ENCODE measurements at places on chromosomes 1 and 21.

DNA sequence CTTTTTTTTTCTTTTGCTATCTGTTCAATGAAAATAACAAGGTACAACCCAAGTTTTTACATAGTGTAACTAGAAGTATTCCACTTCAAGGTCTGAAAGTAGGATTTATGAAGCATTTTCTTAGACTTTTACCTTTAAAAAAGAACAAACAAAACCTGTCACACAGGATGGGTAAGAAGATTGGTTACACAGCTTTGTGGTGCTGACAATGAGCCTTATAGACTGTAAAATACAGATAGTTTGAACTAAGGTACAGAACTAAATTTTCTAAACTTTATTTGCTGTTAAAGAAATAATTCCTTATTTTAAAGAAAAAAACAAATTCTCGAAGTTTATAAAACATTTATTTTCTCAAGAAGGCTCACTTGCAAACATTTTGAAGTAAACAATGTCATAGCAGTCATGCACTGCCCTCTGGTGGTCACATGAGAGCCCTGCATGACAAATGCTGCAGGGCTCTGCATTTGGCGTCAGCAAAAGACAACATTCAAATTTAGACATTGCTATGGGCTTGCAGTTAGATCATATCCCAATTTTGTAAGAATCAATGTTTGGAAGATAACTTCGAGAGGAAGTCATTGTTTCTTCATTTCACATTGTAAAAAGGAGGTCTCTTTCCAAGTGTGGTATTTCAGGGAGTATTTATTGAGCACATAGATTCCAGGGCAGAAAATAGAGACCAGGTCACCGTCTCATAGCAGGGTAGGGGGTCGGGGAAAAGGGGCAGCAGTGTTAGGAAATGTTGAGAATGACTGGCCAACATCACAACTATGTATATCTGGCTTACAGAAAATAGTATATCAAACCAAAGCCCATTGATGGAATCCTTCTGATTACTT lies 115.3 kb upstream of the FMN2 start:
- peak; percentile 32 for DNase-seq

GRCh38 chr1:101003012-101003650 lies 22.5 kb downstream of the DPH5 start:
- no peak for DNase-seq

DNA sequence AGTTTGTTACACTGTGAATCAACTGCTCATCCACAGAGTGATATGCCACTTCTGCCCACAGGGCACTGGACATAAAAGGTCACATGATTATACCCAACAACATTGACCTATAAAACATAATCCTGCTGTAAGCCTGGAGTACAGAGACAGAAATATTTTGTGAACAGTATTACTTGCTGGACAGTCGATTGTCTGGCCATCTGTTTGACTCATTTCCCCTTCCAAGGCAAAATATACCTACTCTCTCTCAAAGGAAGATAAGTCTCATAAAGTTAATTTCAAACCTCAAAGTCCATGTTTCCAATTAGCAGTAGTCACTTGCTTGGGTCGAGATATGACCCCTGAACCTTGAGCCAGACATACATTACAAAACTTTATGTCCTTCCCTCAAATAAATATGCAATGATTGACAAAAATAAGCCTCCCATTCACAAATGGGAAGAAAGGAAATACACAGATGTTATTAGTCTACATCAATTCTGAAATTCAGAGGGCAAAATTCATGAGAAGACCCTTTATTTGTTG lies 39.3 kb upstream of the RGS18 start:
- DNase-seq: no peak

- no peak for DNase-seq
Measured at GRCh38 chr1:82048596-82048995, 247.9 kb downstream of the ADGRL2 start.

DNA sequence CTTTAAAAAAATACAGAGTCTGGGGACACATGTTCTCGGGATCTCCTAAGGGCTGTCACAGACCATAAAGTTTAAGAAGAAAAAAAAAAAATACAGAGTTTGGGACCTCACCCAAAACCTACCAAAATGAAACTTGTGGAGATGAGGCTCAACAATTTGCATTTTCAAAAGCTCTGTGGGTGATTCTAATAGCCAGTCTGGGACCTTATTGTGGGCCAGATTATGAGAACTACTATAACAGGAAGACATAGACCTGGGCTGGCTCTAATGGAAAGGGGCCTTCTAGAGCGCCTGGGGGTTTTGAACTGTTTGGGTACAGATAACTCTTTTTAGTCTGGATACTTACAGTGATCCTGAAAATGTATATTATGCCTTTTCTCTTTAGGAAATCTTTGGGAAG lies 69.1 kb downstream of the LAMC1 start:
- no peak for DNase-seq

GRCh38 chr1:1020415-1021009 lies 592 bp downstream of the AGRN start:
- DNase-seq: no peak

GRCh38 chr1:109269212-109269980 lies 13.5 kb downstream of the PSRC1 start:
- DNase-seq: no peak

GRCh38 chr1:241482761-241483250 lies 36.7 kb downstream of the FH start:
- DNase-seq: no peak

GRCh38 chr1:183277821-183278738 lies 92.0 kb downstream of the LAMC2 start:
- no peak for DNase-seq

- no peak for DNase-seq
Measured at GRCh38 chr1:23699280-23700179, 7.9 kb downstream of the RPL11 start.

- no peak for DNase-seq
Measured at GRCh38 chr1:201220388-201220715, 29.7 kb downstream of the IGFN1 start.

Measured in progenitor cell of endocrine pancreas (in vitro differentiated cells).